ENCODE measurements at places on chromosomes 4 and X. TPM values are rescaled to one million over a fixed set of nuclear protein-coding genes. Genes with fewer than 3 reads are reported as not detected.

DNA sequence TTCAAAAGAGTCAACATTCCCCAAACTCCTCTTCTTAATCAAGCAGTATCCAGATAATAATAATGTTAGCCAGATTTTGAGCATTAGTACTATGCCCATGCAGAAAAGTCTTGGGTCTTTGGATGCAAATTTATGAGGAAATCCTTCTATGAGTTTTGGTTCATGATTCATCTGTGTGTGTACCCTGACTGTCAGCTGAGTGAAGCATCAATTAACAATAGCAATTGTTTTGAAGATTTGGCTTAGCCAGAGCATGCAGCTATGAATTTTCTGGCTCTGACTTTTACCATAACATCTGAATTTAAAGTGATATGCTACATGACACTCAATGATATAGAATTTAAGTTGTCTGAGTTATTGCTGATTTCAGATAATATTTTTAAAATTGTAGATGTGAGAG, 145.8 kb downstream of the KLHL4 start:
- no peak for DNase-seq

- no peak for DNase-seq
Observed at GRCh38 chr4:113674733-113675132, 86.8 kb downstream of the CAMK2D start.

DNA sequence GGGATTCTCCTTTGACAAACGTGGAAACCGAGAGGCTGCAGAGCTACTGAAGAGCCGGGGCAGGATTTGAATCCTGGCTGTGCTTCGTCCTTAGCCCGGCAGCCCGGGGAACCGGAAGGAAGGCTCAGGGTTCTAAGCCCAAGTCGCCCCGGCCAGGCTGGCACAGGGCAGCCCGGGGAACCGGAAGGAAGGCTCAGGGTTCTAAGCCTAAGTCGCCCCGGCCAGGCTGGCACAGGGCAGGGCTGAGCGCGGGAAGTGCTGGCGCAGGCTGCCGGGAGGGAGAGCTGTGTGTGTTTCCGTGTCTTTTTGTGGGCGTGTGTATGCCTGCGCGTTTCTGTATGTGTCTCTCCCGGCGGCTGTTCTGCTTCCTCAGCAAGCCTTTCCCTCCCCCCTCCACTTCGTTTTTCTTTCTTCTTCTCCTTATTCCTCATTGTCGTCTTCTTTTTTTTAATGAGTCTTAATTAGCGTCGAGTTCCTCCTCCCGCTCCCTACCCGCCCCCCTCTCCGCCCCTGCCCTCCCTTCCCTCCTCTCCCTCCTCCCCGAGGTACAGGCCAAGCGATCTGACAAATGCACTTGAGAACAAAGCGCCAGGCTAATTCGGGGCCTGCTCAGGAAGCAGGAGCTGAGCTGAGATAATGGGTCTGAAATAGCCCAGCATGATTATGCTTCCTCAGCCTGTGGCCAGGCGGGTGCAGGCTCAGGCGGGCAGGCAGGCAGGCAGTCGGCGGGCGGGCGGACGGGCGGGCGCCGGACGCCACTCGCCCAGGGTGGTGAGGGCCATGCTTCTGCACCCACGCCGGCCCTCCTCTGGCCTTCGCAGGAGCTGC, 65.9 kb downstream of the EFNB1 start:
- peak; percentile 53 for DNase-seq

GRCh38 chr4:185115827-185116232, 27.2 kb upstream of the SLC25A4 start:
- DNase-seq = no peak

DNA sequence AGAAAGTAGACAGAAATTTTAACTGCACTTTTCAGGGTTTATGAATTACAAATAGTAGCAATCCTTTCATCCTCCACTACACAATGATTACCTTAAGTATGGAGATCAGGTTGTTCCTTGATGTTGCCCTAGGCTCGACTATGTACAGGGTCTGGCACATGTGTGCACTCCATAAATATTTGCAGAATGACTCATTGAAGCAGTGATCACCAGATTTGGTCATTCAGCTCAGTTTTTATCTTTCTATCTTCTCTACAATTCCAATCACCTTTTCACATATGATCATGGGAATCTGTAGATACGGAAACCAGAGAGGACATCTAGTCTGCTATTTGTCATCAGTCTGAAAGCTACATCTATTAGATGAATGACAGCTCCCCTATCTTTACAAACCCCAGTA, 171.7 kb upstream of the HCCS start:
- no peak for DNase-seq

- DNase-seq = no peak
Observed at GRCh38 chr4:62952366-62952765, 1456.9 kb downstream of the TECRL start.

Gene TMEM154
- total RNA-seq = 9.0 TPM

DNA sequence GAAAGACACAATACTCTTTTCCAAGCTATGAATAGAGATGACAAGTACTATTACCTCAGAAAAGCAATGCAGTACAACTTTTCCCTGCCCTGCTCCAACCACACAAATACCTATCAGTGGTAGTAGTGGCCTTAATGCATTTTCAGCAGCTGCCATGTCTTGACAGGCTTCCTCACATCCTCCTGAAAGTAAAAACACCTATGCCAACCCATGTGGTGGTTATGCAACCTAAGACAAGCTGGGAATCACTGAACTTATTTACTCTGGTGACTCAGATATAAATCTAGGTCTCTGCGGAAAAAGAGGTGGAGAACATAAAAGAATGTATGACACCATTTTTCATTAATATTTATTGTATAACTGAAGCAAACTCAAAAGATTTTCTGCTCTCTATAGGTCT, 14.5 kb downstream of the WDFY3 start:
- DNase-seq = no peak

Gene AMBN
- not detected for total RNA-seq

GRCh38 chr4:17535906-17536305, 20.9 kb downstream of the CLRN2 start:
- DNase-seq = no peak

Gene NDNF
- total RNA-seq = not detected

GRCh38 chr4:162921178-162921785, 245.4 kb downstream of the NAF1 start:
- DNase-seq = no peak

- no peak for DNase-seq
Observed at GRCh38 chrX:132375941-132376340, 112.9 kb downstream of the MBNL3 start.

DNA sequence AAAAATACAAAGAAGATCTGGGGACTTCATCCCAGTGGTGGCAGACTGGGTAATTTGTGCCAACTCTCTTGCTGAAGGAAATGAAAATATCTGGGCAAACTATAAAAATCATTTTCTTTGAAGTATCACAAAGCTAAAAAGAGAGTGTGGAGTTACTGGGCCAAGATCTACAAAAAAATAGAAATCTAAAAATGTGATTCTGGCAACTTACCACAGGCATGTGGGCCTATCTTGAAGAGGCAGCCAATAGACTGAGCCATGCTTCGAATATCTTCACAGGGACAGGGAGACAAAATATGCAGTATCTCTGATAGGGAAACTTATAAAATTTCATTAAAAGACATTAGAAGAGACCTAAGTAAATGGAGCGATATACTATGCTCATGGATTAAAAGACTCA, 168.8 kb downstream of the RCHY1 start:
- DNase-seq = no peak

GRCh38 chrX:5051831-5052491, 1176.7 kb downstream of the NLGN4X start:
- DNase-seq = no peak

- no peak for DNase-seq
Observed at GRCh38 chr4:168415911-168416310, 64.4 kb downstream of the DDX60L start.

DNA sequence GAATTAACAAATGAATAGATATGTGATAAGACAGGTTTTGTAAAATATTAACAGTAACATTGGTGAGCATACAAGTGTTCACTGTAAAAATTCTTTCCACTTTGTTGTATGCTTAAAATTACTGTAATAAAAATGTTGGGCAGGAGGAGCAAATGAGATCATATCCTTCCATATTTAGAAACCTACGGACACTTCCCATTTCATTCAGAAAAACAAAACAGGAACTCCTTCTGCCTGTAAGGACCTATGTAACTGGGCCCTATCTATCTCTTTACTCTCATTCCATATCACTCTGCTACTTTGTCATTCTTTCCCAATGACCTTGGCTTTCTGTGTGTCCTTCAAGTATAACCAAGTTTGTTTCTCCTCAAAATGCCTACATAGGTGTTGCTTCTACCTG, 53.7 kb upstream of the SLC39A8 start:
- no peak for DNase-seq

GRCh38 chrX:142089193-142089592, 115.9 kb downstream of the MAGEC2 start:
- no peak for DNase-seq

DNA sequence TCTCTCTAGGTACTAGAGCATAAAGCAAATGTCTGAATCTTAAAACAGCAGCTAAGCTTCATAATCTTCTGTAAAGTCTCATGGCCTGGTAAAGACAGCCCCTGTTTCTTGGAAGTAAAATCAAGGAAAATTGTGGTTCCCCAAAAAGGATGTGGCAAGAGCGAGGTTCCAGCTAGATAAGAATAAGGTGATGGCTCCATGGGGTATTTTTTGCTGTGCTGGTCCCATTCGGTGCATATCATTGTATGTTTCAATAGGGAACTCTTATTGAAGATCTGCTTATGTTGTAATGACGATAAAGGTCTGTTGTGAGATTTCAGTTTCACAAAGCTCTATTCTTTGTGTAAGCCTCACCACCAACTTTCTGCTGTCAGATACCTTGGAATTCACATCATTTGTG, 316.9 kb upstream of the NOCT start:
- no peak for DNase-seq

- DNase-seq = no peak
Observed at GRCh38 chr4:83542225-83542624, 6.3 kb downstream of the GPAT3 start.

GRCh38 chr4:42262701-42263490, 110.4 kb upstream of the BEND4 start:
- no peak for DNase-seq

DNA sequence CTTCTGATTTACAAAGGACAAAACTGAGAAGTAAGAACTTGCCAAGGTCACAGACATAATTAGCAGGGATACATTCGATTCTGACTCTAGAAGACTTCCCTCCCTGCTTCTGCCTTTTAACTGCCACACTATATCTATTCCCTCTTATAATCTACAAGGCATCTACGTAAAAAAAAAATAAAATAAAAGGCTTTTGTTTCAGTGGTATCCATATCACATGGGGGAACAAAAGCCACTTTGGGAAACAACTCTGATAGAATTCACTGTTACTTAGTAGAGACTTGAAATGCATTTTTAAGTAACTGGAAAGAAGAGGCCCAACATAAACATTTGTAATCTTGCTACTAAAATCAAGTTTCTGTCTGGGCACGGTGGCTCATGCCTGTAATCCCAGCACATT, 247.2 kb downstream of the SCFD2 start:
- DNase-seq = no peak

Gene GABRG1
- total RNA-seq = not detected

Gene CLRN2
- not detected for total RNA-seq

DNA sequence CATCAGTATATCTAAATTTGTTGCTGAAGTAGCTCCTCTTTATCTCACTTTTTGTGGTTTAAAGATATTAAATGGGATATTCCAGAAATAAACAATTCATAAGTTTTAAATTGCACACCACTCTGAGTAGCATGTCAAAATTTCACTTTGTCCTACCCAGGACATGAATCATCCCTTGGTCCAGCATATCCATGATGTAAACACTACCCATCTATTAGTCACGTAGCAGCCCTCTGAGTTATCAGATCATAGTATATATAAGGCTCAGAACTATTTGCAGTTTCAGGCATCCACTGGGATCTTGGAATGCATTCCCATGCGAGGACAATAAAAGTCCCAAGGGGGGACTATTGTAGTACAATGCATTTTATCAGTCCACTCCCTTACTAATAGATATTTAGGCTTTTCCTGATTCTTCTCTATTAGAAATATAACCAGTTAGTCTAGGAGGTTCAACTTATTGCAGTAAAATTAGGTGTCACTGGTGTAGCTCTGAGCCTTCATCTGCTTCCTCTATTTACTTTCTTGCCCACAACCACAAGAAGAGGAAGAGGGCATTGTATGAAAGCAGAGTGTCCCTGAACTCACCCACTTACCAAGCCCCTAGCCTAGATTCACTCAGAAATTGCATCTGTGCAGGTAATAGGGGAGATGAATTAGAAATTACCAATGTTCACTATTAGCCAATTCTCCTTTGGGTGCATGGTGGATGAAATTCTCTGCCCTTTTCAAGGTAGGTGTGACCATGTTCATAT, 409.8 kb upstream of the GALNT7 start:
- no peak for DNase-seq

Data from activated CD4-positive, alpha-beta T cell treated with anti-CD3 and anti-CD28 coated beads, Interleukin-2, amount 10 ng/mL, durations not matched to agents 24 days and 14 days (primary cell).